ENCODE measurements at places on chromosomes 3 and 15. TPM values are rescaled to one million over a fixed set of nuclear protein-coding genes. Genes with fewer than 3 reads are reported as not detected.

DNAH12 gene
- 0.22 TPM for total RNA-seq

LPCAT4 gene
- total RNA-seq: 83.2 TPM

ST3GAL6 gene
- total RNA-seq: 0.89 TPM

C2CD4A gene
- total RNA-seq: 0.17 TPM

GPR149 gene
- not detected for total RNA-seq

DGKG gene
- total RNA-seq: 0.81 TPM

PLA2G4F gene
- not detected for total RNA-seq

DNA sequence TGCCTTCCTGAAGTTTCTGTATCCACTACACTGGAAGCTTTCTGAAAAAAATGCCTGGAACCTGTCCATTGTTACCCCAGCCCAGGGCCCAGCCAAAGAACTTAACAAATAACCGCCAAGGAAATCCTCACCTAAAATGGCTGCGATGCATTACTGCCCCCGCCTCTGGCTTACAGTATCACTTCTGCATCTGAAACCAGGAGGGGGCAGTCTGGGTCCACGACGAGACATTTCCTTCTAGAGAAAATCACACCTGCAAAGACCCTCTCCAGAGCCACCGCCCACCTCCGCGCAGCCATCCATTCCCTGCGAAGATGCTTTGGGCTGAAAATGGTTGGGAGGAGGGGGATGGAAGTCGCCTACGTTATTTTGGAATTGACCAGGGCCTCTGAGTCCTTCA, 22.4 kb upstream of the CELF6 start:
- H3K27ac ChIP-seq: no peak overlapping the region
- no peak for DNase-seq
- peaks cover 46% of the 10 kb centered on the region for H3K36me3 ChIP-seq
- no peaks in the 10 kb centered on the region for H3K27me3 ChIP-seq

- DNase-seq: no peak
- H3K27me3 ChIP-seq: no peaks in the 10 kb centered on the region
- H3K36me3 ChIP-seq: no peaks in the 10 kb centered on the region
- peaks cover 6% of the 10 kb centered on the region for H3K4me1 ChIP-seq
These were observed 4.6 kb upstream of the DAG1 start for GRCh38 chr3:49465270-49466034.

- H3K27ac ChIP-seq: no peak overlapping the region
- H3K4me3 ChIP-seq: no peak overlapping the region
- no peaks in the 10 kb centered on the region for H3K36me3 ChIP-seq
- peaks cover 13% of the 10 kb centered on the region for H3K4me1 ChIP-seq
These were observed 22.5 kb upstream of the SPTSSB start for GRCh38 chr3:161393803-161394202.

GRCh38 chr3:8621872-8622271, 22.7 kb downstream of the SSUH2 start:
- H3K27me3 ChIP-seq: no peaks in the 10 kb centered on the region
- DNase-seq: no peak
- no peak overlapping the region for H3K27ac ChIP-seq
- H3K36me3 ChIP-seq: no peaks in the 10 kb centered on the region
- H3K4me3 ChIP-seq: no peak overlapping the region

DNA sequence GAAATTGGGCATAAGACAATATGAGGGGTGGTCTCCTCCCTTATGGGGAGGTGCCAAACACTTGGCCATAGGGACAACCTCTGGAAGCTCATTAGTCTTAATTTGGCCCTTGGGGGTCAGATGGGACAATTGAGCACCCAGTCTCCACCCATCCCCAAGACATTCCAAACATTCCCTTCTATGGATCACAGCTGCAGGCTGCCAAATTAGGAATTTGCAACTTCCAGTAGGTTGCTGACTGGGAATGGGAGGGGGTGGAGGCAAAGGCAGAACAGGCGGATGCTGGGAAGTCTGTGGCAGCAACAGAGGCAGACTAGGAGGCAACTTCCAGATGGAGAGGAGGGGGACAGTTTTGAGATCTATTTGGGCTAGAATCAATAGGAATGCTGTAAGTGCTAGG, 1.4 kb upstream of the PDHB start:
- H3K36me3 ChIP-seq: peaks cover 22% of the 10 kb centered on the region
- no peak overlapping the region for H3K4me3 ChIP-seq
- DNase-seq: no peak
- no peak overlapping the region for H3K27ac ChIP-seq

DNA sequence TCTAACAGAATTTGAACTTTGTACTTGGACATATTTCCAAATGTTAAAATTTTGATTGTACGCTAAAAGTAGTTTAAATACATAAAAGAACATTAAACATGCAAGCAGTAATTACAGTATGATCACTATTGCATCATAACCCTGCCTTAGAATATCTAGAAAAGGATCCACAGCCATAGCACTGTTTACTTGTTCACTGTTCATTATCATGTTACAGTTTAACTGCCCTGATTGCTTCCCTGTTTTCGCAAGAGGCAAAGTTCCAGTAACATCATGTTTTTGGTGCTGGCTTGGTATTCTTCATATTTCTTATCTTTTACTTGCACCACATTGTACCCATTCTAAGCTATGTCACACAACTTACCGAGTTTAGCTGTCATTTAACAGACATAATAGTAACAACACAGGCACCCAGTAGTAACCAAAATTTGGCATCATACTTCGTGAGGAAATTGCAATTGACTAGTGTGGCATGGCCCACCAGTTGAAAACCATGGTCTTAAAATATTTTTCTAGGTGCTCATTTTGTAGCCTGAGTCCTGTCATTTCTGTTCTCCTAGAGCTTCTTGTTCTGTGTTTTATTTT, 13.3 kb upstream of the TMEM87A start:
- peaks cover 52% of the 10 kb centered on the region for H3K36me3 ChIP-seq
- H3K4me3 ChIP-seq: no peak overlapping the region
- H3K27me3 ChIP-seq: no peaks in the 10 kb centered on the region
- DNase-seq: no peak
- H3K4me1 ChIP-seq: no peaks in the 10 kb centered on the region

- no peak overlapping the region for H3K27ac ChIP-seq
- DNase-seq: no peak
- no peaks in the 10 kb centered on the region for H3K36me3 ChIP-seq
- peak overlapping the region; percentile 21 for H3K4me3 ChIP-seq
These were observed 6.0 kb upstream of the CCR8 start for GRCh38 chr3:39323494-39323893.

- no peaks in the 10 kb centered on the region for H3K27me3 ChIP-seq
- peaks cover 11% of the 10 kb centered on the region for H3K36me3 ChIP-seq
- H3K4me1 ChIP-seq: peaks cover 7% of the 10 kb centered on the region
- DNase-seq: no peak
These were observed 48.9 kb downstream of the DLG1 start for GRCh38 chr3:197249542-197249941.

GRCh38 chr3:14780927-14781507, 37.7 kb upstream of the FGD5 start:
- no peak overlapping the region for H3K27ac ChIP-seq
- H3K4me1 ChIP-seq: no peaks in the 10 kb centered on the region
- H3K36me3 ChIP-seq: no peaks in the 10 kb centered on the region
- peak; percentile 48 for DNase-seq

- H3K4me1 ChIP-seq: no peaks in the 10 kb centered on the region
- peak; percentile 69 for DNase-seq
- H3K27me3 ChIP-seq: peaks cover 3% of the 10 kb centered on the region
These were observed 45.7 kb upstream of the DUT start for GRCh38 chr15:48285329-48286214.

GRCh38 chr3:37824954-37825328, 36.7 kb upstream of the CTDSPL start:
- no peak overlapping the region for H3K27ac ChIP-seq
- no peak overlapping the region for H3K4me3 ChIP-seq
- H3K27me3 ChIP-seq: peaks cover 16% of the 10 kb centered on the region
- no peaks in the 10 kb centered on the region for H3K4me1 ChIP-seq

DNA sequence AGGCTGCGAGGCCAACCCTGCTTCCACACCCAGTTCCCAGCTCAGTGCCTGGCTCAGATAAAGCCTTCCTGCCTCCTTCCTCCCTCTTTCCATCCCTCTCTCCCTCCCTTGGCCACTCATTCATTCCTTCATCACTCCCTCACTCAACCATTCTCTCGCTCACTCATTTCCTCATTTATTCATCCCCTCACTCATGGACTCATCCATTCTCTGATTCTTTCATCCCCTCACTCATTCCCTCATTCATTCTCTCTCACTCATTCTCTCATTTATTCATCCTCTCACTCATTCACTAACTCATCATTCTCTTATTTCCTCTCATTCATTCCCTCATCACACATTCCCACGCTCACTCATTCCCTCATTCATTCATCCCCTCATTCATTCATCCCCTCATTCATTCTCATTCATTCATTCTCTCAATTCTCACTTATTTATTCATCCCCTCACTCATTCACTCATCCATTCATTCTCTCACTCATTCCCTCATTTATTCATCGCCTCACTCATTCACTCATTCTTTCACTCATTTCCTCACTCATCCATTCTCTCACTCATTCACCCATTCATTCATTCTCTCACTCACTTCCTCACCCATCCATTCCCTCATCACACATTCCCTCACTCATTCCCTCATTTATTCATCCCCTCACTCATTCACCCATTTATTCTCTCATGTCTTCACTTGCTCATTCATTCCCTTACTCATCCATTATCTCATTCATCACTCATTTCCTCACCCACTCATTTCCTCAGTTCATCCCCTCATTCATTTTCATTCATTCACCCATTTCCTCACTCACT, 13.2 kb downstream of the ABTB1 start:
- no peak for DNase-seq
- H3K27me3 ChIP-seq: no peaks in the 10 kb centered on the region
- no peak overlapping the region for H3K27ac ChIP-seq
- no peak overlapping the region for H3K4me3 ChIP-seq
- H3K4me1 ChIP-seq: peaks cover 4% of the 10 kb centered on the region

Measured in CD4-positive, CD25-positive, alpha-beta regulatory T cell (primary cell).